ENCODE measurements at places on chromosomes 7 and 10.

GRCh38 chr7:39406467-39406866, 159.7 kb upstream of the YAE1 start:
- no peak for DNase-seq

DNA sequence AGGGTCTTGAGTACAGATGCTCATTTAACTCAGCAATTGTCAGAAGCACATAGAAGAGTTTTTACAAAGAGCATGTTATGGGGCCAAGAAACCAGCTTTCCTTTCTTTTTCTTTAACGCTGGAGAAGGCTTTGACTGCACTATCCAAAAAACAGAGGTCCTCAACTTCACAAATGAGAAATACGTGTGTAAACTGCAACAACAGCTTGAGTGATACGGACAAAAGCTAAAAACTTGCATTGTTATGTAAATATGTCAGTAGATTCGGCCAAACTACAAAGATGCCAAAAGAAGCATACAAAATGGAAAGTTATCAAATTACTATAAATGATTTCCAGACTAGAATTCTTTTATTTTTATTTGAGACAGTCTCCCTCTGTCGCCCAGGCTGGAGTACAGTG, 62.4 kb upstream of the C10orf90 start:
- no peak for DNase-seq

DNA sequence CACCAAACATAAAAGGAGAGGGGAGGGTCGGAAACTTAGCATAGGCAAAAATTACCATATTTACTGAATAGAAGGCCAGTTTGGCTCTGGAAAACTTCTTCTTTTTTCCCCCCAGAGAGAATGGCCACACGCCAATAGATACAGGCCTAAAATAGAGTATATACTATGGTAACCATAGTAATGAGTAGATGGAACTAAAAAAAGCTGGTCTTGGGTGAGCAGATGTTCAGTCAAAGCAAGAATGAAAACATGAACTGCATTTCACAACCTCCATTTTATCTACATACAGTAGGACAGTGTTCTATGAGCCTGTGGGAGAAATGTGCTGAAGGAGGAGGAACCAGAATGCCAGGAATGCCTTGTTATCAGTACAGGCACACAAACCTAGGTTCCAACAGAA, 141.7 kb upstream of the SEMA3A start:
- no peak for DNase-seq

- DNase-seq, result no peak
Observed at GRCh38 chr10:42785759-42786158, 3.2 kb downstream of the BMS1 start.

GRCh38 chr10:98238391-98238790, 29.6 kb downstream of the LOXL4 start:
- no peak for DNase-seq

DNA sequence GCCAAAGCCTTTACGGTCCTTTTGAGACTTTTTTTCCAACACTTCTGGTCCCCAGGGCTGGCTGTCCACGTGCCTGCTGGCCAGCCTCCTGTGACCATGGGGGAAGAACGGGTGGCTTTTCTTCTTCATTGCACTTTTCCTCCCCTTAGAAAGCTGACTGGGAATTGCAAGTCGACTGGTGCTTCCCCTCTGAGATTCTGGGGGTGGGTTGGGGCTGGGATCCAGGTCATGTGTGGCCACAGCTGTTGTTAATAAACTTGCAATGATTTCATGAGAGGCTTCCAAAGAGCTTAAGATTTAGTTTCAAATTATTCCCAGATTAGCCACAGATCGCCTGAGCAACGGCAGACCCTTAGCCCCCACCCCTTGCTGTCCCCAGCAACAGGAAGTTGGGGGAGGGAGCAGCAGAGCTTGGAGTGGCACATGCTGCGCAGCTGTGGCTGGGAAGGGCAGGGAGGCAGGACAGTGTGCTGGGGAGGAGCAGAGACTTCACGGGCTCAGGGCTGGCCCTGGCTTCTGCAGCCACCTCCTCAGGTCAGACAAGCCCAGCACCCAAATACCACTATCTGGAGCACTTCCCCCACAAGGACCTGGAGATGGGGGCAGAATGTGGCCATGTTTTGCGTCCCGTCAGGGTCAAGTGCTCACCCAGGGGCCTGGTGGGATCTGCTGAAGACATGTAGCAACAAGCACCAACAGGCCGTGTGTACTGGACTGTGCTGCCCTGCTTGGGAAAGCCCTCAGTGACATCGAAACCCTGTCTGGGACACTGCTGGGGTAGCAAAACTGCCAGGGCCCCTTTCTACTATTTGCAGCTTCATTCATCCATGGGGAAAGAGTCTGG, 147.1 kb downstream of the RNF216 start:
- DNase-seq, result peak; percentile 45

DNA sequence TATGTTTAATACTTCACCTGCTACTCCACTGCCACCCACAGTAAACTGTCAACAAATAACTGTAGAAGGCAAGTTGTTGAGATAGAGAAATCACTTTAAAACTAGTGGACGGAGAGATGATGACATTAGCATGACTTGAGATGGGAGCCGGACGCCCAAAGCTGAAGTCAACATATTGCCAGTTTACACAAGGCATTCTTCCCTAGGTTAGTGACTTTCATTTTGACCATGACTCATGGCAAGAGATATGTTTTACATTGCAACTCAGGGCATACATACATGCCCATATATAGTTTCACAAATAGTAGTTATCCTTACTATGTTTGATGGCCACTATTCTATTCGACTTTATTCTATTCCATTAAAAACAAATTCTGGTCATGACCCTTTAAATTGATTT, 296.6 kb downstream of the PLXNA4 start:
- DNase-seq, result no peak

GRCh38 chr10:58362027-58362789, 23.0 kb upstream of the TFAM start:
- no peak for DNase-seq

GRCh38 chr10:127353544-127353943, 157.2 kb upstream of the INSYN2A start:
- no peak for DNase-seq

- no peak for DNase-seq
Observed at GRCh38 chr7:98795741-98796493, 73.9 kb downstream of the TMEM130 start.

- DNase-seq, result no peak
Observed at GRCh38 chr7:13850185-13850752, 139.2 kb downstream of the ETV1 start.

- no peak for DNase-seq
Observed at GRCh38 chr10:76774987-76775603, 862.5 kb downstream of the KCNMA1 start.

GRCh38 chr7:97844036-97844435, 28.2 kb downstream of the ASNS start:
- no peak for DNase-seq

DNA sequence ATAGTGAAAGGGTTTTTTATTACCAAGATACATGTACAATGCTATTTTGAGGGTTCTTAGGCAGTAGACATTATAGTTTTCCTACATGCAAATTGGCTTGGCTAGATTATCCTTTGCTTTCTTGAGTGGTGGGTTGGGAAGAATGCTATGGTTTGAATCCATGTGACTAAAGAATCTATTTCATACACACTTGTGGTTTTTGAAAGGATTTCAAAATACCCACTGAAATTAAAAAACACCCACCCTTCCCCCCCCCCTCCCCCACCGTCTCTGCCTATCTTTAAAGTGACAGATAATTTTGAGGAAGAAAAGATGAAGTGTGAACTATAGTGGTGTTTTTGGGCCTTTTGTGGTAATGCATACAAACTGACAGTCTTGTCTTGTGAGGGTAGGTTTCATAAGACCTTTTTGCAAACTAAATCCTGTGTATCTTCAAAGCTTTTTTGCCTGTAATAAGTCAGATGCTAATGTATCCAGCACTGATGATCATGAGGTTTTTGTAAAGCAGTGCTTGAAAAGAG, 90.9 kb downstream of the TPST1 start:
- DNase-seq, result no peak

GRCh38 chr10:27225642-27226257, 14.8 kb downstream of the ACBD5 start:
- no peak for DNase-seq

DNA sequence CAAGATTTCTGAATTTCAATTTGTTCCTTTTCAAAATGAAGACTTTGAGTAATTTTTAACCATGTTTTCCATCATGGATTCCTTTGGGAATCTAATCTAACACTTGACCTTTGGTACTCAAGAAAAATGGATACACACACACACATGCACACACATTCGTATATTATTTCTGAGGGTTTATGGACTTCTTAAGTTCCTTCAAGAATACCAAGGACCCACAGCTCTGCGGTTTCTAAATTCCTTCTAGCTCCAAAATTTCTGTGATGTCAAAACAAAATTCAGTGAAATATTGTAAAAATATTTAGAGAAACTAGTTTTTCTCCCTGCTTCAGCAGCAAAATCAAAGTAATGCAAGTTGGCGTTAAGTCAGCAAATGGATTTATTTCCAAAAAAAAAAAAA, 98.3 kb upstream of the FAM13C start:
- DNase-seq, result no peak

DNA sequence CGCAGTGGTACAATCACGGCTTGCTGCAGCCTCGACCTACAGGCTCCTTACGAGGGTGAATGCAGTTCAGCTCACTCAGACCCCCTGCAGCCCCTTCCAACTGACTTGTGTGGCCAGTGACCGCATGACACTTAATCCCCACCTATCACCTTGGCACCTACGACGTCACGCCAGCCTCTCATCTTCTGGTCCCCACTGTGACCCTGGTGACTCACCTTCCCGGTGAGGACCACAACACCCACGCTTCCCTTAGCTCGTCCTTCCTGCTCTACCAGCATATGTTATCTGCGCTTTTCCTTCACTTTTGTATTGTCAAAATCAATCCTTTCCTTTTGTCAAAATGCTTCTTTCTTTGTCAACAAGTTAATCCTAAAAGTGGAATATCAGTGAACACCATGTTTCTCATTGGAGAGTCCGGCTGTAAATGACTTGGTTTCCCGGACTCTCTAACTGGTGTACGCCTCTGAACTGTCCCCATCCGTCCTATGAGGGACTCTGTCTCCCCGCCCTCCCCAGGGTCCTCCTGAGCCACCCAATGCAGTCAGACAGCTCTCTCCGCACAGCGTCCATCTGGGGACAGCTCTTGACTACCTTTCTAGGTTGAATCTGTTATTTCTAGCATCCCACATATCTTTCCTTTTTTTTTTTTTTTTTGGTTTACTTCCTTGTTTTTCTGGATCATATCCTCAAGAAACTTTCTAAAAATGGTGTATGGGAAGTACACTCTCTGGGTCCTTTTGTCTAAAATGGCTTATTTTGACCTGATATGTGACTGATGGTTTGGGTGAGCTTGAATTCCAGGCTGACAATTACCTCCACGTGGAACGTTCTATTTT, 37.3 kb downstream of the CFAP46 start:
- DNase-seq, result no peak

- no peak for DNase-seq
Observed at GRCh38 chr10:43605850-43606322, 352 bp upstream of the ZNF485 start.

All from breast epithelium (tissue), 4 donors.